Activated T-cell treated with anti-CD3 and anti-CD28 coated beads for 1 hour (primary cell): ENCODE measurements at places on chromosomes 2 and 18.

DNA sequence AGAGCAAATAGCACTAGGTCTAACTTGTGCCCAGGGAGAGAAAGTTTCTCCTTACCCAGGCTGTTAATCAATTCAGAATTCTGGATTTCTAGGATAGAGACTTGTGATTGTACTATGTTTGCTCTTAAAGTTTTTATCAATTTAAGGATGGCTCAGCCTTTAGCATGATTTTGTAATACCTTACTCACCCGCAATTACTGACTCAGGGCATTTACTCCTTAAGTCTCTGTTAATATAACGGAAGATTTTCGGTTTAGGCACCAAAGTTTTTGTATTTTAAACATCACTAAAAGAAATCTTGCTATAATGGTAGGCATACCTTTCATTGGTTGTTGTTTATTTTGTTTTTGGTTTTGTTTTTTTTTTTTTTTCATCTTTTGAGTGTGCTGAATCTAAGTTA lies 358.2 kb downstream of the RBM43 start:
- no peak for DNase-seq

DNA sequence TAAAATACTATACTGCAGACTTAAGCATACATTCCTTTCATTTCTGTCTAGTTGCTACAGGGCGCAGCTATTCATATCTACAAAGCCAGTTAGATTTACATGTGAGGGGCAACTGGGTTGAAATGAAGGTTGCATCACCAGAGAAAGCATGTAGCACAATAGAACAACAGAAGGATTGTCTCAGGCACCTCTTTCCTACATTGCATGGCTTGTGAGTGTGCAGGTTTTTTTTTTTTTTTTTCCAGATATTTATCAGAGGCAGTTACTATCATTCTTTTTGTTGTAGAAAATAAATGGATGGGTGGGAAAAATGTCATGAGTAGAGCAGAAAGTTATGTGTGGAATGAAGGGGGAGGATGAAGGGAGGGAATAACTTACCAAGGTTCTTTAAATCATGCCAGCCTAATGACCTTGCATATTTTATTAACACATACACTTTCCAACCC lies 86.8 kb downstream of the ERBB4 start:
- no peak for DNase-seq

- no peak for DNase-seq
Measured at GRCh38 chr2:109173311-109174171, 44.5 kb downstream of the SH3RF3 start.

GRCh38 chr2:207766041-207766551 lies 3.6 kb downstream of the FZD5 start:
- DNase-seq = no peak

- no peak for DNase-seq
Measured at GRCh38 chr2:162457046-162457445, 113.1 kb downstream of the GCA start.

DNA sequence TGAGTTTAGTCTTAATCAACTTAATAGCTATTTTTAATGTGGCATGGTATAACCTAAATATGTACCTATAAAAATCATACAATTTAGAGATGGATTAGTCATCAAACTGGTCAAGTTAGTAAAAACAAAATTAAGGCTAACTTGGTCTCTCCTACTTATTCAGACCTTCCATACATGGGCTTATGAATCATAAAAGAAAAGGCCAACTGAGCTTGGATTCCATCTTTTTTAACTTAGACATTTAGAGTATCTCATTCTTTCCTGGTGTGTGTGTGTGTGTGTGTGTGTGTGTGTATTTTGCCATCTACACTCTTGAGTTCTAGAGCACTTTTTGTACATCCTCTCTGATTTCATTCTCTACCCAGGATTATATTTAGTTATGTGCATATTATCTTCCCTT lies 637.5 kb downstream of the PLCL1 start:
- no peak for DNase-seq

DNA sequence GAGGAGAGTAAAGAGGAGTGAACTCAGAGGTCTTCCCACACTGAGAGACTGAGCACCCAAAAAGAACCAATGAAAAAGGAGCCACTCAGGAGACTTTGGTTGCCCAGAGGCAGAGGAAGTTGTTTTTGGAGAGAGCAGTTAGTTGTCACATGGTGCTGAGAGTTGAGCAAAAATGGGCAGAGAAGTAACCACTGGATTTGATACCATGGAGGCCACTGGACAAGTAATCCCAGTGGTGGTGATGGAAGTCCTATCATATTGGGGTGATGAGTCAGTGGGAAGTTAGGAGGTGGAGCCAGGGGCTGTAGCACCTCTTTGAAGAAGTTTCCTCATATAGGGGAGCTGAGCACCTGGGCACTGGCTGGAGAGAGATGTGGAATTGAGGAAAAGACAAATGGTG lies 235.8 kb downstream of the TPGS2 start:
- DNase-seq = no peak
